ENCODE measurements at places on chromosomes 1 and 21. TPM values are rescaled to one million over a fixed set of nuclear protein-coding genes. Genes with fewer than 3 reads are reported as not detected.

DNA sequence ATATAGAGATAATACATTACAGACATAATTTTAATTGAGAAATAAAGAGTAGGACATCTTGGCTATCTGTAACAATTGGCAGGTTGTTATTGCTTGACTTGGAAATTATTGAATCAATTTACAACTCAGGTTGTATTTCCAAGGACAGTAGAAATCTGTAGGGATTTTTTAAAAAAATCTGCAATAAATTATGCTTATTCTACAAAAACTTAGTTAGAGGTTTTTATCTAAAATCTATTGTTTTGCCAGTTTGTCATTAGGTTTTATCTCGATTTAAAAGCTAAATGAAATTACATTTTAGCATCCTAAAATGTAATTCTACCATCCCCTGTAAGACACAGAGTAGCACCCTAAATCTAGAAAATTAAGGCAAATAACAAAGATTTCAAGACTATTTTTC is 408.8 kb downstream of the COL11A1 start:
- no peak for DNase-seq

GRCh38 chr1:93595266-93595665 is 86.4 kb downstream of the BCAR3 start:
- no peak for DNase-seq

DNA sequence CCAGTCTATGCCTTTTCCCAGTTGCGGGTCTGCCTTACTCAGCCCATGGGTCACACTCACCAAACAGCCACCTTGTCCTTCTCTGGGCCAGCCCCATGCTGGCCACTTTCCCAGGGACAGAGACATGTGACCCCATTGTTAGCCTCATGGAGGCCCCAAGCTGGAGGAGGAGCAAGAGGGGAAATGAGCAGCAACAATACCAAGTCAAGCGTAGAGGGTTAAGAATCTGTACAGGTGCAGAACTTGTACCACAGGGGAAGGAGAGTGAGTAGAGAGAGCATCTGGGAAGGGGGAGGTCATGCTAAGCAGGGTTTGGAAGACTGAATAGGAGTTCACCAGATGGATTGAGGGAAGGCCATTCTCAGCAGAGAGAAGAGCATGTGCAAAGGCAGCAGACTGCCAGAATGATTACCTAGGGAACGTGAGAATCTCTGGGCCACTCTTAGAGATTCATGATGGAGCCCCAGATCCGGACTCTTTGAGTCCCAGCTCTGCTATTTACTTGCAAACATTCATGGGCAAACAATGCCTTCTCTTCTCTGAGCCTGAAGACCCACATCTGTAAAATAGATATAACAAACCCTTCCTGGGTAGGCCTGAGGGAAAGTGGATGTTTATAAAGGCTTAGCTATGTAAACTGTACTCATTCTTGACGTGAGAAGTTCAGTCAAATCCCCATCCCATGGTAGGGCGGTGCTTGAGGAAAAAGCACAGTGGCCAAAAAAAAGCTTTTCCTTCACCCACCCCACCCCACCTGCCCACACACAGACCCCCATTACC is 2.8 kb upstream of the SLC2A1 start:
- no peak for DNase-seq

GRCh38 chr1:26993237-26994019 is at the start of gene TRNP1:
Gene TRNP1 (plus strand): TSS chr1:26993692. CDS start chr1:26993787, 95 bp downstream.
- peak; percentile 72 for DNase-seq

DNA sequence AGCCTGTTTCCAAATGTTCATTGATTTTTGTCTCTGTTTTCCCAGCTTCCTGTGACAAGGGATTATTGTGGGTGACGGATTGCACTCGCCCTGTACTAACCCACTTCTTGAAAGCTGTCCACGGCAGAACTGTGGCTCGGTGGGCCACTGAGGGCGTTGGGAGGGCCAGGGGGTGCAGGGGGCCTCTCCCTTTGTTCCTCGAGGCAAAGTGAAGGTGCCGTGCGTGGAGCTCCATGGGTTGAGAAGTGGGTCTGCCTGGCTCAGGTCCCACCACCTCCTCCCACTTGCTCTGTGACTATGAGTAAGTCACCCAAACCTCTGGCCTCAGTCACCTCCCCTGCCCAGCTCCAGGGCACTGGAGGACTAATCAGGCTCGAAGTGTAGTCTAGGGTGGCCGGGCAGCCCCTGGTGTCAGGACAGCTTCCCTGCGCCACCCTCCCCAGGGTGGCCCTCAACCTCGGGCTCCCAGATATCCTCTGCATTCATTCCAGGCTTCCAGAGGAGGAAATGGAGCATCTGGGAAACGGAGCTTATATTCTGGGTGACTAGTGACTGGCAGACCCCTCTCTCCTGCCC is 148.6 kb downstream of the NPHP4 start:
- DNase-seq = no peak

DNA sequence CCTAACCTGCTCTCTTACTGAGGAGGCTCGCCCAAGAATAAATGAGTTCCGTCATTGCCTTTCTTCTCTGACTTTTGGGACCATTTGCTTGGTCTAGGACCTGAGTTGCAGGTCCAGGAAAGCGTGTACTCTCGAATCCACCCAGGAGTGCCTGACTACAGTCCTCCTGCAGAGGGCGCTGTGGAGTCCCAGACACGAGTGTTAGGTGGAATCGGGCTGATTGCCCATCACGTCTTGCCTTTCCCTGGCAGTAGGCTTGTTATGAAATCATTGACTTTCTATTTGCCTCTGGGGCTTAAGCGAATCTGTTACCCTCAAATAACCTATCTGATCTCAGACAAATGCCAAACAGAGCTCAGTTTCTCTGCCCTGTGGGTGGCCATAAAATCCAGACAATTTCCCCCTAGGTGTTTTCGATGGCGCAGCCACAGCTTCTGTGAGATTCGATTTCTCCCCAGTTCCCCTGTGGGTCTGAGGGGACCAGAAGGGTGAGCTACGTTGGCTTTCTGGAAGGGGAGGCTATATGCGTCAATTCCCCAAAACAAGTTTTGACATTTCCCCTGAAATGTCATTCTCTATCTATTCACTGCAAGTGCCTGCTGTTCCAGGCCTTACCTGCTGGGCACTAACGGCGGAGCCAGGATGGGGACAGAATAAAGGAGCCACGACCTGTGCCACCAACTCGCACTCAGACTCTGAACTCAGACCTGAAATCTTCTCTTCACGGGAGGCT is at the start of gene IL20:
Gene IL20 (plus strand): TSS at position 685 of the 733 bp plus-strand sequence. CDS start 230 bp downstream, outside the sequence.
- peak; percentile 55 for DNase-seq

DNA sequence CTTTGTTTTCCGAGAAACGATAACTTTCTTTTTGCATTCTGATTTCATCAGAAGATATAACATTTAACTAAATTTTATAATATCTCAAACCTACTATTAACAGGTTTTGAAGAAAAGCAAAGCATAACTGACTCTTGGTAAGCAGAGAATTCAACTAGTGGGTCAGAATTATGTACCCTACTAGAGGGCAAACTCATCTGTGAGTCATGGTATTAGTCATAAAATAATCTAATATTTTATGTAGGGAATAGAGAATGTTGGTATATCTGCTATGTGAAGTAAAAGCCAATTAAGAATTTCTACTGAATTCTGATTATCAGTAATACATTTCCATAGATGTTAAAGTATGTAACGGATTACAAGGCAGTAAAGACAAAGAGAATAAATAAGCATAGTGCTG is 56.8 kb downstream of the USP1 start:
- no peak for DNase-seq

DNA sequence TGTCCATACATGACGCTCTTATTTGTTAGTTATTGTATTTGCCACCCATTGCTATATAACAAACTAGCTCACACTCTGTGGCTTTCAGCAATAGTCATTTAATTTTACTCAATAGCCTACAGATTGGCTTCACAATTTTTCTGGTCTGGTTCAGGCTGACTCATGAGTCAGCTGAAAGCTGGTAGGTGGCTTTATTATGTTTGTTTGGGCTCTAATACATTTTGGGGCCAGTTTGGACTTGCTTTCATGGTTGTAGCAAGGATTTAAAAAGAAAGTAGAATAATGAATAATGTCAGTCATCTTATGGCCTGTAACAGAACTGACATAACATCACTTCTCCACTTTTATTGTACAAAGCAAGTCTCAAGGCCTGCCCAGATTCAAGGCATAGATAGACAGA is 338.7 kb downstream of the LRRIQ3 start:
- no peak for DNase-seq

DNA sequence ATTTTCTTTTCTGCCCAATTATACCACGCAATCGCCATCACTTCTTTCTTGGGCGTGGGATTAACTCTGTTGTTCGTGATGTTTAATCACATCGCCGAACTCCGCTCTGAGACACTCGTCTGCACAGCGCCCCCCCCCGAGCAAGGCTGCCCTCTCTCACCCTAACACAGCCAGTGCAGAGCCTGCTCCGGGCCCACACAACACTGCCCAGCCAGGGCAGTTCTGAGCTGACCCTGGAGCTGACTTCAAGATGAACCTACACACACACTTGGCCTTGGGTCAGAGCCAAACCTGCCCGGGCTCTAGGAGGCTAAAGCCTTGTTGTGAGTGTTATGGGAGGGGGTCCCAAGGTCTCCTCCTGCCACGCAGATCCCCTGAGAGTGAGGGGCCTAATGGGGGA is 64.6 kb upstream of the LRP8 start:
- DNase-seq = no peak

DNA sequence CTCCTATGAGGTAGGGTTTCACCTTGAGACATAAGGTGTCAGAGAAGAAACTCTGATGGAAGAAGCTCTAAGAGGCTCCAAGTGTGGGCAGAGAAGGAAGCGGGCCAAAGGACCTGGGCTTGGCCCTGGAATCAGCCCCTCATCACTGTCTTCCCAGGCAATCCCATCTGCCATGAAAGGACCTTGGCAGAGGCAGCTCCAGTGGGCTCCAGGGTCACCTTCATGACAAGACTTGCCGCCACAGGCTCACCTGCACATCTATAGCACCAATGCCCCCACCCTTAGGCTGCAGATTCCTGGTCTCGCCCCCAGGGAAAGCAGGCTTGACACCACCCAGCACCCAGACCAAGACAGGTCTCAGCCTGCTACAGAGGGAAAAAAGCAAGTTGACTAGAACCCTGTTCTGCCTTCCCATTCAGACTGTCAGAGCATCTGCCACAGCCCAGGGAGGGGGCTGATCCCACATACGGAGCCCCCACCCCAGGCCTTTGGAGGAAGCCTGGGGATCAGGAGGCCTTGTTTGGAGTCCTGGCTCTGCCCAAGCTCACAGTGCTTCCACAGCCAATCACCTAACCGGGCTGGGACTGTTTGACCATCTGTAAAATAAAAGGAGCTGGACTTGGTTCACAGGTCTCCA is 490 bp upstream of the FAM110D start:
- DNase-seq = no peak

DNA sequence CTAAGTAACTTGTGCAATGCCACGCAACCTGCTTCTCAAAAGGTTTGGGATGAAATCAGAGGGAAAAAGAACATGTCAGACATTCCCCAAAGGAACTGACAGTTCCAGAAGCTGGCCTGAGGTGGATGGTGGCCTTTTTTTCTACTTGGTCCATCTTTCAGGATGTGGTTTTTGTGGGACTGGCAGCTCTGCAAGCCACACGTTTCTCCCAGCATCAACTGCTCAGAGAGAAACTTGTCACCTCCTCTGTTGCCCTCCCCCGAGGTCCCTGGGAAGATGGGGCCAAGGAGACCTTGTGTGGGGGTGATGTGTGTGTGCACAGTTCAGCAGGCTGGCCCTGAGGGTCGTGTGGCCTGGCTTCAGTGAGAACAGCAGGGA is 2.5 kb upstream of the DHRS3 start:
- DNase-seq = no peak

DNA sequence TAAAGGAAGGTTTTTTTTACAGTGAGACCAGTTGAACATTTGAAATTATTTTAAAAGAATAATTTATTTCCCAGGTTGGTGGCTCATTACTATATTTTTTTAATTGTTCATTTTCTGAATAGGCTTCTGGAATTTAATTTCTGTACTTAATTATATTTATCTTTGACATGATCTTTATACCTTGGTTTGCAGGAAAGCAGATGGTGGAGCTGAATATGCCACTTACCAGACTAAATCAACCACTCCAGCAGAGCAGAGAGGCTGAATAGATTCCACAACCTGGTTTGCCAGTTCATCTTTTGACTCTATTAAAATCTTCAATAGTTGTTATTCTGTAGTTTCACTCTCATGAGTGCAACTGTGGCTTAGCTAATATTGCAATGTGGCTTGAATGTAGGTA is 41.5 kb downstream of the CD46 start:
- DNase-seq = no peak

DNA sequence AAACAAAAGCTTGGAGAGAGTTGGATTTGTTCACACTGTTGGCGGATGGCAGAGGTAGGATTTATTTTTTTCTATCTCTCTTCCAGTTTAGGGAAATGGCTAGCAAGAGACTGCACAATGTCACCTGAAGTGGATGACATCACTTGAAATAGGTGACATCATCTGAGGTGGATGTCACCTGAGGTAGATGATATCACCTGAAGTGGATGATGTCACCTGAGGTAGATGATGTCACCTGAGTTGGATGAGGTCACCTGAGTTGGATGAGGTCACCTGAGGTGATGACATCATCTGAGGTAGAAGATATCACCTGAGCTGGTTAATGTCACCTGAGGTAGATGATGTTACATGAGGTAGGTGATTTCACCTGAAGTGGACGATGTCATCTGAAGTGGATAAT is 413.4 kb downstream of the DSCAM start:
- no peak for DNase-seq

GRCh38 chr1:214379236-214379970 is 98.4 kb downstream of the SMYD2 start:
- no peak for DNase-seq

DNA sequence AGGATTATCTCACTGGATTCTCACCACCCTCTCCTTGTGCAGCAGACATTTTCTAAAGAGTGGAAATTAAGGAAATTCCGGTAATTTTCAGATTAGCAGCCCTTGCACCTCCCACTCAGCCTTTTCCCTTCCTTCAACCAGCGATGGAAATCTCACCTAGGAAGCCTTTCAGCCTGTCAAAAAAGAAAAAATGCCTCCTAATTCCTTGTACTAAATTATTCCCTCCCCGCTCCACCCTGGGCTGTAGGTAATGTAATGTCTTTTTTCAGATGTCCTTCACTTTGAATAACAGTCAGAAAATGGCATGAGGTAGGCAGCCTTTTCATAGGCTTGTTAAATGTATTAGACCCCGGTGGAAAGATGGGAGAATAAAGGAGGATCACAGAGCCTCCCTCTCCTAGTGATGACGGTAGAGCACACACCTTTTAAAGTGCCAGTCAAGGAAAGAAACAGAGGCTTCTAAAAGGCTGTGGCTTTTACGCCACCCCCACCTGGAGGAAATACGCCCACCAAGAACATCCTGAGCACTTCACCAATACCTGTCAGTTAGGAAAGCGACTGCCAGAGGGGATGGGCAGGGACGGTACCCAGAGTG is 62.8 kb upstream of the NEK2 start:
- DNase-seq = no peak

The TESK2 gene
- total RNA-seq = 7.5 TPM

The CDK11A gene
- total RNA-seq = 1.8 TPM

The MMEL1 gene
- not detected for total RNA-seq

The NUCKS1 gene
- total RNA-seq = 286 TPM

The TMEM63A gene
- total RNA-seq = 71.2 TPM

The PLA2G2C gene
- not detected for total RNA-seq

The BTBD19 gene
- 7.4 TPM for total RNA-seq

The FCRL6 gene
- 0.21 TPM for total RNA-seq

The NPL gene
- 0.29 TPM for total RNA-seq

The GNG4 gene
- total RNA-seq = 2.5 TPM
